ENCODE measurements at places on chromosomes 11 and 22.
A peak's percentile ranks its signal among the peaks of the same experiment; 100 is the strongest.

- peak; percentile 65 for DNase-seq
Observed at GRCh38 chr11:1532606-1533341, 39.3 kb downstream of the DUSP8 start.

GRCh38 chr22:32204856-32205722, at the start of gene RFPL2:
RFPL2 (minus strand) TSS chr22:32205073; CDS start chr22:32202451, 2,622 bp downstream.
- DNase-seq, result peak; percentile 53

GRCh38 chr11:46835897-46836296, 10.2 kb downstream of the CKAP5 start:
- DNase-seq, result no peak

DNA sequence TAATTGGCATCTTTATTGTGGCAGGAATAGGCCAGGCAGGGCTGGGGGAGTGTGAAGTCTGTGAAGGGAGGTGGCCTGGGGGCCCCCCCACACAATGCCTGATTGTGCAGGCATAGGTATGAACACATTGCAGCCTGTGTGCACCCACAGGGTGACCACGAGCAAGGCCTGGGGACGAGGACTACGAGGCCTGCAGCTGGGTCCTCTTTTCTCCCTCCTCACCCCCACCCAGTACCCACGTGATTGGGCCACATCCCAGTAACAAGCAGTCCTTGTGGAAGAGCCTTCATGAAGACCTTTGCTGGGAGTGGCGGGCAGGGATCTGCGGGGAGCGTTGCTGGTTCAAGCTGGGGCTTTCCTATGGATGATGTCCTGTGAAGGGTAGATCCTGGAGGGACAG, 29.3 kb downstream of the ZBTB16 start:
- DNase-seq, result no peak

- no peak for DNase-seq
Observed at GRCh38 chr11:24312464-24313238, 184.2 kb upstream of the LUZP2 start.

GRCh38 chr11:44307340-44308099, 2.4 kb downstream of the ALX4 start:
- DNase-seq, result no peak

- no peak for DNase-seq
Observed at GRCh38 chr11:42006766-42007165, 547.3 kb upstream of the LRRC4C start.

- DNase-seq, result no peak
Observed at GRCh38 chr11:69512136-69512535, 30.7 kb downstream of the LINC01488 start.

DNA sequence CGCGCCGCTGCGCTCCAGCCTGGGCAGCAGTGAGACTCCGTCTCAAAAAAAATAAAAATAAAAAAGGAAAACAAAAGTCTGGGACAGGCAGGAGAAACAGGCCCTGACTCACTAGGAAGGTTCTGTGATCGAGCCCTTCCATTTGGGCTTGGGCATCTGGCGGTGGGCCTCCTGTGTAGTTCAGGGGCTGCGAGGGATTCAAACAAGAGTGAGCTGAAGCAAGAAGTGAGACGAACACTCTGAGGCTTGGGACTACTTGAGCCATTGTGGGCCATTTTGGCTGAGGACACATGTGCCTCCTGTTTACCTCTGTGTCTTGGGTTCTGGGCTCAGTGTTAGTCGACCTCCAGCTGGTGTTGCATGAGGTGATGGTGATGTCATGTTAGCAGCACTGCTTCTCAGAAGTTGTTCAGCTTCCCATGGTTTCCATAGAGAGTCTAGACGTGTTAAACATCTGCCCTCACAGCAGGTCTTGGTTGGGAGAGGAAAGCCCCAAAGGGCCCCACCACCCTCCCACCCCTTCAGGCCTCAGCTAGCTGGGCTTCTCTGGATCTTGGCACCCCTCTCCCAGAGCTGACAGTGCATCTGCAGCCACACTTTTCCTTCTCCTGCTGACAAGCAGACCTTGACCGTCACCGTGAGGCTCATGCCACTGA, 57.8 kb downstream of the MED15 start:
- no peak for DNase-seq
